ENCODE measurements at places on chromosomes 6 and 20. TPM values are rescaled to one million over a fixed set of nuclear protein-coding genes. Genes with fewer than 3 reads are reported as not detected.

RTN4IP1 gene
- 4.9 TPM for total RNA-seq

DNA sequence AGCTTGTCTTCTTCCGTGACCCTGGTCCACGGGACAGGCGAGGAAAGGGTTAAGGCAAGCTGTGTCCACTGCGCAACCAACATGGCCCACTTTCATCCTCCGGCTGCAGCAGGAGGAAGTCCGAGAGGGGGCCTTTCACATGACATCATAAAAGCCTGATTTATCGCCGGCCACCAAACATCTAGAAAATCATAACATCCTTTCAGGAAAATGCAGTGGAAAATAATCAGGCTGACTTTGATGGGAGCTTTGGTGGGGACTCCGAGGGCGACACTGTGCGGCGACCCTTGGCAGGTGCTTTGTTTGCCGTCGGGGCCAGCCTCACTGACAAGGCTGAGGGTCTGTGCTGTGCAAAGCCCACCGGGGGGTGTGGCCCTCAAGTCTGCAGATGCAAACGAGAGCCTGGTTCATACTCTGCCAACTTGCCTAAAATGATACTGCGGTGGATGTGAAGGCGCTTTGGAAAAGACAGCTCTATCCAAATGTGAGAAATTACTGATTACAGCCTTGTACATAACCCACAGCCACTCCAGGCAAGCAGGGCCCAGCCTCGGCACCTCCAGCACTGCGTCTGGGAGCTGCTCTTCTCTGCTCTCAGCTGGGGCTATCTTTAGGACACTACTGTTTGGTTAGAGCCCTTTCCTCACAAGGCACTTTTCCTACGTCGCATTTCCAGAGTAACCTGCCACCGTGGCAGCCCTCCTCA, 25.7 kb downstream of the FOXC1 start:
- no peak for DNase-seq
- H3K36me3 ChIP-seq = no peaks in the 10 kb centered on the region
- H3K4me1 ChIP-seq = no peaks in the 10 kb centered on the region
- no peaks in the 10 kb centered on the region for H3K27me3 ChIP-seq

DNA sequence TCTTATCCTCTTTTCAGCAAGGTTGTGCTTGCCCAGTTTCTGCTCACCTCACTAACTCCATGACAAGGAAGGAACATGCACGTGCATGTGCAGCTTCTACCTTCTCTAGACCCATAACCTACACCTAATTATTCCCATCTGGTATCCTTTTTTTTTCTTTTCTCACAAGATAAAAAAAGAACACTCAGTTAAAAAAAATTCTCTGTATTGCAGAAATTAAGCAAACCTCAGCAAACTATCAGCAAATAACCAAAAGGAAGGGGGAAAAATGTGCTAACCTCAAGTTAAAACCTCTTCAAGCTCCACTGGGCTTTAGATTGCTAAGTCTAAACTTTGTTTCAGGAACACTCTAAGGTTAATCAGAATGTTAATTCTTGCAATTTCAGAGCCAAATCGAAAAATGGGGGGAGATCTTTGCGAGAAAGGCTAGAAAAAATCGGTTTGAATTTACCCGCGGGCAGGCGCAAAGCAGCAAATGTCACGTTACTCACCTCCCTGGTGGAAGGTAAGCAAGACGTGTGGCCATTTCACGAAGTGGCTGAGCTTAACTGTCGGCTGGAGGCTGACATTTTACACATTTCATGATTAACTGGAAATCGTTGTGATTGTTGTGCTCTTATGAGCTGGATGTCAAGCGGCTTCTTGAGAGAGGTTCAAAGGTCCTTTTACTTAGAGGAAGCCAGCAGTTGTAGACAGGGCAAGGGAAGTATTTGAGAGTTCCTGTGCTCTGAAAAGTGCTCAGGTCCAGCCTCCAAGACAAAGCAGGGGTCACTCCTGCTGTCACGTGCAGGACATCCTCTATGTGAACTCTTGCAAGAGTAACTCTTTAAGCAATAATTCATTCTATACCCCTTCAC, 19.1 kb downstream of the TFAP2B start:
- DNase-seq = no peak
- H3K27ac ChIP-seq = no peak overlapping the region
- H3K36me3 ChIP-seq = no peaks in the 10 kb centered on the region
- H3K27me3 ChIP-seq = peaks cover 98% of the 10 kb centered on the region
- H3K4me3 ChIP-seq = no peak overlapping the region

THBS2 gene
- total RNA-seq = 5.5 TPM

GRCh38 chr6:137830511-137830911, 36.5 kb upstream of the TNFAIP3 start:
- no peak overlapping the region for H3K27ac ChIP-seq
- DNase-seq = no peak
- H3K27me3 ChIP-seq = no peaks in the 10 kb centered on the region
- no peaks in the 10 kb centered on the region for H3K36me3 ChIP-seq
- no peak overlapping the region for H3K4me3 ChIP-seq

GINS1 gene
- total RNA-seq = 6.5 TPM

SLC35D3 gene
- not detected for total RNA-seq

DNA sequence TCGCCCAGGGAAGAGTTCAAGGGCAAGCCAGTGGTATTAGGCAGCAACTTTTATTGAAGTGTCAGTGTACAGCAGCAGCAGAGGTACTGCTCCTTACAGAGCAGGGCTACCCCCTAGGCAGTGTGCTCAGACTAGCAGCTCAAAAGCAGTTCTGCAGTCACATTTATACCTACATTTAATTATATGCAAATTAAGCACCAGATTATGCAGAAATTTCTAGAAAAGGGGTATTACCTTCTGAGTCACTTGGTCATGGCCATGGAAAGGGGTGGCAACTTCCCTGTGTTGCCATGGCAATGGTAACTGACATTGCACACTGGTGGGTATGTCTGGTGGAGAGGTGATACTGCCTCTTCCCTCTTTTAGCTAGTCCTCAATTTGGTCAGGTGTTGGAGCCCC, 2.1 kb upstream of the ZKSCAN4 start:
- no peak overlapping the region for H3K4me3 ChIP-seq
- no peaks in the 10 kb centered on the region for H3K27me3 ChIP-seq
- H3K4me1 ChIP-seq = peaks cover 11% of the 10 kb centered on the region
- H3K27ac ChIP-seq = no peak overlapping the region
- no peak for DNase-seq

- H3K4me1 ChIP-seq = no peaks in the 10 kb centered on the region
- no peak for DNase-seq
- H3K27me3 ChIP-seq = no peaks in the 10 kb centered on the region
- no peak overlapping the region for H3K27ac ChIP-seq
- H3K36me3 ChIP-seq = no peaks in the 10 kb centered on the region
Measured at GRCh38 chr20:34886122-34886521, 9.7 kb downstream of the ACSS2 start.

RBBP8NL gene
- total RNA-seq = 4.1 TPM

MICA gene
- total RNA-seq = 32.6 TPM

DNA sequence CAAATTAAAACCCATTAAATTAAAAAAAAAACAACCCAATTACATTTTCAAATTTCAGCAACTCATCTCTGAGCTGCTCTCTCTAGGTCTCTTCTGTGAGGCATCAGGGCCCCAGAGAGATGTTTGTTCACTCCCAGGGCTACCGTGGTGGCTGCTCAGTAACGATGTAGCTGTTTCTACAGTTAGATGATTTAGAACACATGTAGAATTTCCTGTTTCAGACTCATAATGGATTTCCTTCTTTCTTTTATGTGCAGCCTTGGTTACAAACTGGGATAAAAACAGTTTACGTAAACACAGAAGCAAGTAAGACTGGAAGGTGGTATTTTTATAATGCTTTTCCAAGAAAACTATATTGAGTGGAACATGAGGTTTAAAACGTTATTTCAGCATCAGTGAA, 116.1 kb upstream of the CCN2 start:
- H3K4me3 ChIP-seq = no peak overlapping the region
- no peak for DNase-seq
- H3K27me3 ChIP-seq = no peaks in the 10 kb centered on the region

DNA sequence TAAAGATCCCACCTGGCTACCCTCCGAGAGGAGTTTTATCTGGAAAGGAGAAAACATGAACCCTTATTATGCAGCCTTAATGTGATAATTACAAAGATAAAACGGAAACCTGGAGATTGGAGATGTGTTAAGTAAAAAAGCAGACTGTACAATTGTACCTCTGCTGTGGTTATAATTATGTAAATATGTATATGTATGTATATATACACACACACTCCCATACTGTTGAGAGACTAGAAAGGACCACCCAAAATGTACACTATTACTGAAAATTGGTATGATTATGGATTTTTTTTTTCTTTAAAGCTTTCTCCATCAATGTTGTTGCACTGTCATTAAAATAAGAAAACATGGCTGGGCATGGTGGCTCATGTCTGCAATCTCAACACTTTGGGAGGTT, 72.1 kb upstream of the BCLAF1 start:
- DNase-seq = no peak
- H3K4me1 ChIP-seq = no peaks in the 10 kb centered on the region
- no peaks in the 10 kb centered on the region for H3K36me3 ChIP-seq
- H3K4me3 ChIP-seq = no peak overlapping the region

DNA sequence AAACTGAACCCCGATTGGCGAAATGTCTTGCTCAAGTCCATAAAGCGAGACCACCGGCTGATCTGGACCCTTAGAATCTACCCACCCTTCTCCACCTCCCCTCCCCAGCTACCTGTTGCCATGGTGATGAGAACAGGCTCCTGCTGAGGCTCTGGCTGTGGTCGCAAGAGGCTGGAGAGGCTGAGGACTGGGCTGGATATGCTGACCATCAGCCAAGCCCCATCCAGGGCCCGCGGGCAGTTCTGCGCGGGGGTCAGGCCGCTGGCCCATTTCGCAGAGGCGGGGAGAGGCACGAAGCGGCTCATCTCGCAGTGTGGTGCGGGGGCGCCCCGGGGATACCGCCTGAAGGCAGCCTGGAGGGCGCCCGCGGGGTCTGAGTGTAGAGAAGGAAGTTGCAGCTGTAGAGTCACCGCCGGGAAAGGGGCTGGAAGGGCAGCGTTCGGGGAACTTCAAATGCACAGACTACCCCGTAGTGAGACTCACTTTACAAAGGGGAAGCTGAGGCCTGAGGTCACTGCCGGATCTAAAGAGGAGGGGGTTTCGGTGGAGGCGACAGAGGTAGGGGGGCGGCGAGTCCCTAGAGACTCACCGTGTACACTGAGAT, 671 bp downstream of the TAPBP start:
- peaks cover 8% of the 10 kb centered on the region for H3K4me1 ChIP-seq
- no peaks in the 10 kb centered on the region for H3K27me3 ChIP-seq
- H3K27ac ChIP-seq = peak overlapping the region; percentile 96

SERAC1 gene
- 10.9 TPM for total RNA-seq

DNA sequence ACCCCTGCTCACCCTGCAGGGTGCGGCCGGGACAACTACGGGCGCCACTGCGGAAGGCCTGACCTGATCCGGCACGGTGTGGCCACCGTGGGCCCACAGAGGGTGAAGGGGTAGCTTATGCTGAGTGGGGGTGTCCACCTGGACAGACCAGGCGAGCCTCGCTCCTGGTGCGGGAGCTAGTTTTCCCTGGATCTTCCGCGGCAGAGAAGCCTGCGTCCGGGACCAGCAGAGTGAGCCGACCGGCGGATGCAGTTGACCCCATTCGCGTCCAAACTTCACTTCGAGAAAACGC, 38.2 kb downstream of the NCR2 start:
- no peaks in the 10 kb centered on the region for H3K36me3 ChIP-seq
- H3K4me3 ChIP-seq = no peak overlapping the region
- DNase-seq = no peak
- H3K27me3 ChIP-seq = peaks cover 87% of the 10 kb centered on the region

SULF2 gene
- 49.0 TPM for total RNA-seq

- H3K4me3 ChIP-seq = no peak overlapping the region
- no peaks in the 10 kb centered on the region for H3K4me1 ChIP-seq
- no peaks in the 10 kb centered on the region for H3K36me3 ChIP-seq
- DNase-seq = no peak
- no peak overlapping the region for H3K27ac ChIP-seq
Measured at GRCh38 chr6:119521251-119521650, 171.7 kb upstream of the MAN1A1 start.

PNLDC1 gene
- total RNA-seq = not detected

GRCh38 chr6:41784581-41785171, 2.8 kb upstream of the TOMM6 start:
- no peaks in the 10 kb centered on the region for H3K27me3 ChIP-seq
- peaks cover 13% of the 10 kb centered on the region for H3K4me1 ChIP-seq
- H3K4me3 ChIP-seq = no peak overlapping the region
- no peak for DNase-seq
- no peak overlapping the region for H3K27ac ChIP-seq
- no peaks in the 10 kb centered on the region for H3K36me3 ChIP-seq

- H3K36me3 ChIP-seq = no peaks in the 10 kb centered on the region
- H3K4me1 ChIP-seq = no peaks in the 10 kb centered on the region
- H3K4me3 ChIP-seq = no peak overlapping the region
- peak; percentile 39 for DNase-seq
- no peaks in the 10 kb centered on the region for H3K27me3 ChIP-seq
Measured at GRCh38 chr6:38034274-38034914, 214.9 kb downstream of the ZFAND3 start.

DNA sequence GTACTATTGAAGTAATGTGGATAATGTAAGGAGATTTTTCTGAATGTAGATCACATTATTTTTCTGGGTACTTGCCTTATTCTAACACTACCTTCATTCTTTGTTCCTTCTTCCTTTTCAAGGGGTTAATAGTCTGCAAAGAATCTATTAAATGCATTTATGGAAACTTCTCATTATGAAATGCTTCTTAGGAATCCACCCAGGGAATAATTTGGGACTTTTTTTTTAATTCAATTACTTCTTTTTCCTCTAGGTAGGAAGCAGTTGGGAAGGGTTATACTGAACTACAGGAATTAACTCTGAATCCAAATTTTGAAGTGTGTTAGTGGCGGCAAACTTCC, 173.1 kb downstream of the FOXA2 start:
- DNase-seq = no peak
- H3K4me3 ChIP-seq = no peak overlapping the region
- H3K27ac ChIP-seq = peak overlapping the region; percentile 32
- H3K27me3 ChIP-seq = no peaks in the 10 kb centered on the region
- H3K4me1 ChIP-seq = peaks cover 15% of the 10 kb centered on the region

GRCh38 chr6:101534821-101535220, 141.3 kb downstream of the GRIK2 start:
- no peaks in the 10 kb centered on the region for H3K4me1 ChIP-seq
- H3K27ac ChIP-seq = no peak overlapping the region
- DNase-seq = no peak
- H3K36me3 ChIP-seq = no peaks in the 10 kb centered on the region
- H3K27me3 ChIP-seq = no peaks in the 10 kb centered on the region

NNAT gene
- not detected for total RNA-seq

CFAP61 gene
- 1.0 TPM for total RNA-seq

GRCh38 chr20:46351357-46352058, 43.2 kb upstream of the CDH22 start:
- DNase-seq = no peak
- H3K4me3 ChIP-seq = no peak overlapping the region
- H3K27ac ChIP-seq = peak overlapping the region; percentile 78
- peaks cover 27% of the 10 kb centered on the region for H3K4me1 ChIP-seq
- H3K36me3 ChIP-seq = no peaks in the 10 kb centered on the region

- no peak overlapping the region for H3K4me3 ChIP-seq
- H3K4me1 ChIP-seq = peaks cover 18% of the 10 kb centered on the region
Measured at GRCh38 chr6:119324718-119325117, 24.8 kb downstream of the MAN1A1 start.

CABLES2 gene
- total RNA-seq = 12.0 TPM
